ENCODE measurements at places on chromosomes 5 and 9.

DNA sequence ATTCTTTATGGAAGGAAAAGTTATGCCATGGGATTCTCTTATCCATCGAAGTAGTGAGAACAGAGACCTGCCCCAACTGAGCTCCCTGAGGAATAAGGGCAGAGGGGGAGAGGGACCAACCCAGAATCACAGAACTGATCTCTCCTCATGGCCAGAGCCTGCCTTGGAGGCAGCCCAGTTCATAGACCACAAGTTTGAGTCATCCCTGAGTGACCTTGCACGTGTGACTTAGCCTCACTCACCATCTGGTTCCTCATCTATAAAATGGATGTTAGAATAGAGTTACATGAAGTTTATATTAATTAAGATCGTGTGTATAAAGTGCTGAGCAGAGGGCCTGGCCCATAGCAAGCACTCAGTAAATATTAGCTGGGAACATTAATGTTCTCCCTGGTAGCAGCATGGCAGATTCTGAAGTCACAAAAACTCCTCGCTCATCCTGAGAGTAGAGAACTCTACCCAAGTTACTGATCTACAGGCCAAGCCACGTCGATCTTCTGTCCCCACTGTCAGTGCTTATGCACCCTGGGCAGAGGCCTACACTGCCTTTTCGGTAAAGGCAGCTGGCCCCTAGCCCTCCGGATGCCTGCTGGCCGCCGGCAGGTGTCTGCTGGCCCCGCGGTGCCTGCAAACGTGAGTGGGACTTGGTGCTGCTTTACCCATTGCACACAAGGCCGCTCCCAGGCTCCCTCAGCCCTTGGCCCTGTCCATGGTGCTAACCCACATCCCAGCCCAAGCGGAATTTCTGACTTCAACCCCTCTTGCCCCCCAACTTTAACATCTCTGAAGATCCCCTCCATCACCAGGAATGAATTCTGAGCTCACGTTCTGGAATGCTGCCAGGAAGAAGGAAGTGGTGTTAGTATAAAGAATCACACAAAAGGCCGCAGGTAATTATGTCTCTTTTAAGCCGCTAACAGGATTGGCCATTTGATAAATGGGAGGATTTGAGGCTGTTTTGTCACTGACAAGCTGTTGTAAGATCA, 61.1 kb upstream of the ARAP3 start:
- DNase-seq: no peak

DNA sequence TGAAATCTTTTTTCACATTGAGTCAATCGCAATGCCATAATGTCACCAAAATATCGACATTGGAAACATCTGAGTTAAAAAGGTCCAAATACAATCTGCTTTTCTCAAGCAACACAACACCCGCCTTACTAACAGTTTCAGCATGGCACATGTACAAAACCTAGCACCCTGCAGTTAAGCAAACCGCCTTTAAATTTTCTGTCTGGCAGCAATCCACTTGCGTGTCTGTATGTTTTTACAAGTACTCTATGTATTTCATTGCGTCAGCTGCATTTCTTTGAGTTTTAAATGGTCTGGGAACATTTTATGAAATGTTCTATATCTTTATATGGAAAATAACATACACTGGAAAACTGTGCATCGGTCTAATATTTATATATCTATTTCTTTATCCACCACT, 134.6 kb downstream of the DENND1A start:
- DNase-seq: no peak

DNA sequence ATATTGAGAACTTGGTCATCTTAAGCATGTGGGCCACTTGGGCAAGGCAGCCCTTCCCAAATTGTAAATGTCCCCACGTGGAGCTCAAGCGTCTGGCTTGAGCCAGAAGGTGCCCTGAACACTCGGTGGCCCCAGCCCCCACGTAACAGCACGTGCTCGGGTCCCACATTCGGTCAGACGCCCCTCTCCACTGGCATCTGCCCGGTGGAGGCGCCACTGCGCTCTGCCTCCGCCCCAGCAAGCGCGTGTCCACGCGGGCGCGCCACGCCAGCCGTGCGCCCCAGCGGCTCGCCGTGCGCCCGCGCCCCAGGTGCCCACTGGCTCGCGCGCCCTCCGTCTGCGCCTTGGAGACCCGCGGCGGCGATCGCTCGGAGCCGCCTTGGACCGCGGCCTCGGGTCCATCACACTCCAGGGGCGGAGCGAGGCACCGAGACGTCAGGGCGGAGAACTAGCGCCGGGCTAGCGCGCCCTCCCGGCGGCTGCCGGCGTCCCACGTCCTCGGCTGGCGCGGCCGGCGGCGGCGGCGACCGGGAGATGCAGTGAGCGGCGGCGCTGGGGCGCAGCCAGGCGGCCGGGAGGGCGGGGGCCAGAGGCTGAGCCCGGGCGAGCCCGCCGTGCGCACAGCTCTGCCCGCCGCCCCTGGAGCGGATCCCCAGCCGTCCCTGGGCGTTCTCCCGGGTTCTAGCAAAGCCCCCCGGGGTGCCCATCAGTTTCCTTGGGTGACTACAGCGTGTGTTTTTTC, at the start of gene PALM2AKAP2:
Gene PALM2AKAP2 (plus strand): TSS at position 488 of the 742 bp plus-strand sequence. CDS start 291 bp downstream, outside the sequence.
- no peak for DNase-seq

GRCh38 chr9:19451240-19452087, 42.7 kb downstream of the ACER2 start:
- DNase-seq: no peak

- DNase-seq: no peak
Measured at GRCh38 chr9:101486693-101487442, 46.8 kb upstream of the RNF20 start.

DNA sequence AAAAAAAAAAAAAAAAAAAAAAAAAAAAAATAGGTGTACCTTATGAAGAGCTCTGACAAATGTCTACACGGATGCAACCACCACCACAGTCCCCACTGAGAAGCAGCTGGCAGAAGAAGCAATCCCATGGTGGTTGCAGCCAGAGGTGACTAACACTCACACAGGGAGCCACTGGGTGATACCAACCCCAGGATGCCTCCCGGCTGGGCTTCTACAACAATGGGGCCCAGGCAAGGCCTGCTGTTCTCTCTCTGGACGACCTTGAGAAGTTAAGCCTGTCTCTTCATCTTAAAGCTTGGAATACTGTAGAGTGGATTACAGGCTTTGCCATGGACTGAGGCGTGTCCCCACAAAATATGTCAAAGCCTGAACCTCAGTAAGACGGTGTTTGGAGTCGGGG, 104.1 kb downstream of the ROR2 start:
- DNase-seq: no peak

DNA sequence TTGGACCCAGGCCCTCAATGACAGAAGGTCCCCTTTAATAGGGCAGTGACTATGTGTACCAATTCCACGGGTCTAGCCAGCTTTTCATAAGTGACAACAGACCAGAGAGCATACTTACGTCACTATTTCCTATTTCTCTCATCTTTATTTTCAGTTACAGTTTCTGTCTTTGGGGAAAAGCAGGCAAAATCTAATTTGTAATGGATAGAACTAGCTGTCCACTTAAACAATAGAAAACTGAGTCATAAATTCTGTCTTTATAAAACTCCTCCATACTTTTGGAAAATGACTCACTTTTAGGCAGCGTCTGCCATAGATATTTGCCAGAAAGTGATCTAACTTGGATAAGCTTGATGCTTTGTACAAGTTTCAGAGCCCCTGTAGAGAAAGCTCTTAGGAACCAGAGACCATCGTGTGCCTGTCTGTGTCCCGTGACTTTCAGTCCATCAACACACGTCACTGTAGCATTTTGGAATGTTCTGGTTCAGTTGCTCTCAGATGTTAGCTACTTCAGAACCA, 101.9 kb downstream of the F2RL2 start:
- peak; percentile 26 for DNase-seq

DNA sequence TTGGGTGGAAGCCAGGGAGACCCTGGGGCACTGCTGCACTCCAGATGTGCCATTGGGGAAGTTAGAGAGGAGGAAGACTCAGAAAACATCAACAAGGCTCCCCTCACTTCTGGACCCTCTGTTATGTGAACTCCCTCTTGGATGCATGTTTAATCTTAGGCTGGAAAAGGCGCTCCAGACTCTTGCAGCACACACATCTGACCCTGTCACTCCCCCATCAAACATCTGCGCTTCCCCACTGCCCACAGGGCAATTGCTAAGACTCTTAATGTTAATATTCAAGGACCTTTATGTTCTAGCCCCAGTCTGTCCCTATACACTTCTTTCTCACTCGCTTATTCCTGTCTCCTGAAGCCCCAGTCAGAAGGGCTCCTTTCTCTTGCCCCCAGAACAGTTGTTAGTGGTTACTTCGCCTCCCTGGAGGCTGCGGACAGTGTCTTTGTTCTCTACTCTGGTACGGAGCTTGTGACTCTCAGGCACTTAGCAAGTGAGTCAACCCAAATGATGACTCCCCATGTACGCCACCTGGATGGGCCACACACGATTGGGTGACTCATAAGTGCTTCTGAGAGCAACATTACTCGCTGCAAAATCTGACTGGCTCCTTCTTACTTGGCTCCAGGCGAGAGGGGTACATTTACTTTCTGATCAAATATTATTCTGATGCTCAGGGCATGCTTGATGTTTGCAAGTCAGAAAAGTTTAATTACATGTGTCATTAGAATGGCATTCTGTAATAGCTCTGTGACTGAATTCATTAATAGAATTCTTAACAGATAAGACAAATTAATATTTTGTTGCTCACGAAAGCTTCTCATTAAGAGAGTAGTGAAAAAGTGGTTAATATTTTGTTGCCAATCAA, 193.6 kb downstream of the HSPA4 start:
- no peak for DNase-seq

DNA sequence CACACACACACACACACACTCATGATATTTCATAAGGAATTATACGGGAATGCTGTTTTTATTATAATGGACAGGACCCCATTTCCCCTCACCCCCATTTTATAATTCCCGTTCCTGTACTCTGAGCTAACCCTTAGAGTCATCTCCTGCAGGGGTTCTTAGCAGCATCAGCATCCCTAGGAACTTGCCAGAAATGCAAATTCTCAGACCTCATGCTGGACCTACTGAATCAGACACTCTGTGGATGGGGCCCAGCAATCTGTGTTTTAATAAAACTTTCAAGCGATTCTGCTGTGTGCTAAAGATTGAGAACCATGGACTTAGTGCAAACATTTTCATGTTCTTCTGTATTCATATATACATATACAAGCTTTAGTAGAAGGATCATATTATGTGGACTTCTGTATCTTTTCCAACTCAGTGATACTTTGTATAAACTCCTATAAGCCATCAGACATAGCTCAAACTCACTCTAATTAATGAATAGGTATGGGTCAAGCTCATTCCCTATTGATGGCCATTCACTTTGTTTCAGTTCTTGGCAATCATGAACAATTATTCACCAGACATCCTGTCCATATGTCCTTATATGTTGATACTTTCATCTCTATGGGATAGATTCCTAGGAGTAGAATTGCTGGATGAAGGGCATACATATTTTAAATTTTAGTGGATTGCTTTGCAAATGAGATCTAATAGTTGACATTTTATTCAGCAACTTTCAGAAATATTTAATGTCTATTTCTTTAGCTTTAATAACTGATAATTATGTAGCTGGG, 65.5 kb downstream of the ARHGEF28 start:
- DNase-seq: no peak

- DNase-seq: no peak
Measured at GRCh38 chr5:94467954-94468930, 150.2 kb downstream of the KIAA0825 start.

DNA sequence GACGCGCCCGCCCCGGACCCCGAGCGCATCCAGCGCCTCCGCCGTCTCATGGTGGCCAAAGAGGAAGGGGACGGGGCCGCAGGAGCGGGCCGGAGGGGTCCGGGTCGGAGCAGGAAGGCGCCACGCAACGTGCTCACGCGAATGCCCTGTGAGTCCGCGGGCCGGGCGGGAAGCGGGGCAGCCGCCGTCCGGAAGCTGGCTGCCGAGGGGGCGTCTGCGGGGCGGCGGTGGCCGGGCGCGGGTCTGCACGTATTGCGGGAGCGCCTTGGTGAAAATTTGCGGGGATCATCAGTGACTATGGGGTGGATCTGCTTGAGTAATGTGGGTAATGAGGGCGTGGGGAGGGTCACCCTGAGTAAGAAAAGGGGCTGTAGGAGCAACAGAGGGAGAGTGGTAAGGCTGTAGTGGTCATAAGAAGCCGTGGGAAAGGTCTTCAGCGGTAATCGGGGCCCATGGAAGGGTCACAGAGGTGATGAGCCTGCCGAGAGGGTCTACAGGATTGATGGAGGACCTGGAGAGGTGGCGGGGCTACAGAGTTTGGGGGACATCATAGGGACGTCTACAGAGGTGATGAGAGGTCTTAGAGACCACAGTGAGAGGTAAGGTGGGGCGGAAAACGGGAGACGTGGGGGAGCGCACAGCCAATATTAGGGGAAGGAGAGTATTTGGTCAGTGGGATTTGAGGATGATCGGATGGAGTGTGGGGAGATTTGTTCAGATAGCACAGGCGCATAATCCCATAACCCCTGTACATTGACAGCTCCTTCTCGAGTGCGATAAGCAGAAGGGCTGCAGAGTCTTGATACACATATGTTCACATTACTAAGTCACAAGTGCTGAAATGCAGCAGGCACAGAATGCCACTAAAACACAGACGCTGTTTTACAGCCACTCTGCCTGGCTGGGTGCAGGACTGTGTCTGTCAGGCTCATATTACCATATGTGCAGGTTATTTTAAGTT, 819 bp downstream of the LSM11 start:
- peak; percentile 12 for DNase-seq

DNA sequence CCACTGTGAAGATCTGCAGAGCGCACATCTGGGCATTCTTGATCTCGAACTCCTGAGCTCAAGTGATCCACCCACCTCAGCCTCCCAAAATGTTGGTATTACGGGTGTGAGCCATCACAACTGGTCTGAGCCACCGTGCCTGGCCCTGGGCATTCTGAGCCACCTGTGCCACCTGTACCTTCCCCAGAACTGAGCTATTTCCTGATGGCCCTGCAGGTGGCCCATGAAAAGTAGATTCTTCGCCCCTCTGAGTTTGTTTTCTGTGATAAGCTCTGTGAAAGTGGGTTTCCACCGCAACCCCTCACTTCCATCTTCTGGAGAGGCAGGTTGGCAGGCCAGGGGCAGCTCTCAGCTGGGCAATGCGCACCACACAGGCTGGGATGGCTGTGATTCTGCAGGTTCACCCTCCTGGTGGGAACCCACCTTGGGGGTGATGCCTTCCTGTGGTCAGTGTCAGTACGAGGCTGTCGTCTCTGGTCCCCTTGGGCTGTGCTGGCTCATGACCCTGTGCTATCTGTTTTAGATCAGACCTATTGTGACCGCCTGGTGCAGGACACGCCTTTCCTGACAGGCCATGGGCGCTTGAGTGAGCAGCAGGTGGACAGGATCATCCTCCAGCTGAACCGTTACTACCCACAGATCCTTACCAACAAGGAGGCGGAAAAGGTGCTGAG, 11.3 kb downstream of the CARD19 start:
- no peak for DNase-seq

DNA sequence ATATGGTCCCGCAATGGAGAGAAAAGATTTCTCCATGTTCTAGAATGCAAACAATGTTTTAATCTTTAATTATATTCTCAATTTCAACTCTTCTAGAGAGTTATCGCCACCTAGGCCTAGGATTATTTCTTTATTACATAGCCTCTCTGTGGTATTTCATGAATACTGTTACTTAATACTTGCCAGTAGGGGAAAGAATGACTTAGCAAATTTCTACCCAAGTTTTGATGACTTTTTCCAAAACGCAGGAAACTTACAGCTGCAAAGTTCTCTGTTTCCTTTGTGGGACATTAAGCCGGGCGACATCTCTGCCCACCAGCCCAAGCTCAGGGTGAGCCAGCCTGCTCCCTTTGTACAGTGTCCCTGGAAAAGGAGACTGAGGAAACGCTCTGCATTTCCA, 73.8 kb downstream of the MED27 start:
- DNase-seq: no peak

All from CD4-positive, alpha-beta T cell treated with Interleukin-17A for 1 hour (primary cell).